Diencephalon (tissue), 1 donor: ENCODE measurements at places on chromosomes 11 and 22. TPM values are rescaled to one million over a fixed set of nuclear protein-coding genes. Genes with fewer than 3 reads are reported as not detected.

Gene NAV2
- 11.1 TPM for total RNA-seq

Gene CSF2RB
- 0.92 TPM for total RNA-seq

Gene PANX3
- not detected for total RNA-seq

Gene NCAM1
- total RNA-seq: 689 TPM

Gene LRRN4CL
- 0.46 TPM for total RNA-seq

Gene OR5B21
- not detected for total RNA-seq

Gene TMEM184B
- total RNA-seq: 21.0 TPM

Gene HPX
- total RNA-seq: 2.1 TPM
